ENCODE measurements at places on chromosomes 7 and 10. TPM values are rescaled to one million over a fixed set of nuclear protein-coding genes. Genes with fewer than 3 reads are reported as not detected.

The OR6V1 gene
- not detected for total RNA-seq

The TEX36 gene
- not detected for total RNA-seq

The FANK1 gene
- total RNA-seq: 0.58 TPM

The C10orf105 gene
- total RNA-seq: 0.27 TPM

The MYOZ1 gene
- not detected for total RNA-seq

The PHKG1 gene
- 2.9 TPM for total RNA-seq

The ANKRD2 gene
- total RNA-seq: not detected

The ERLIN1 gene
- 16.6 TPM for total RNA-seq

The MKX gene
- 0.81 TPM for total RNA-seq

The ASIC3 gene
- 3.7 TPM for total RNA-seq

The CYP3A7 gene
- not detected for total RNA-seq

The CLEC2L gene
- not detected for total RNA-seq

The IL6 gene
- total RNA-seq: not detected

The GNG11 gene
- total RNA-seq: not detected

All from activated CD8-positive, alpha-beta T cell treated with anti-CD3 and anti-CD28 coated beads for 36 hours (primary cell).